ENCODE measurements at places on chromosomes 6 and 20.

GRCh38 chr6:52566853-52567279 is 10.0 kb downstream of the TRAM2 start:
- DNase-seq = no peak

GRCh38 chr20:23624324-23624691 is 13.4 kb downstream of the CST3 start:
- DNase-seq = no peak

GRCh38 chr20:57308451-57309271 is 20.9 kb upstream of the SPO11 start:
- no peak for DNase-seq

DNA sequence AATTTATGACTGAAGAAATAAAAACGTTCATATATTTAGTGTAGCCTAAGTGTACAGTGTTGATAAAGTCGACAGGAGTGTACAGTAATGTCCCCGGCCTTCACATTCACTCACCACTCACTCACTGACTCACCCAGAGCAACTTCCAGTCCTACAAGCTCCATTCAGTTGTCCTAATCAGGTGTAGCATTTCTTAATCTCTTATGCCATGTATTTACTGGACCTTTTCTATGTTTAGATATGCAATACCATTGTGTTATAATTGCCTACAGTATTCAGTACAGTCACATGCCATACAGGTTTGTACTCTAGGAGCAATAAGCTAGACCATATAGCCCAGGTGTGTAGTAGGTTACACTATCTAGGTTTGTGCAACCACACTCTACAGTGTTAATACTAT is 610.2 kb upstream of the NOX3 start:
- no peak for DNase-seq

- DNase-seq = no peak
Observed at GRCh38 chr20:19885939-19886660, 128.0 kb downstream of the RIN2 start.

GRCh38 chr20:63740070-63740626 is 572 bp downstream of the SLC2A4RG start:
- DNase-seq = no peak

DNA sequence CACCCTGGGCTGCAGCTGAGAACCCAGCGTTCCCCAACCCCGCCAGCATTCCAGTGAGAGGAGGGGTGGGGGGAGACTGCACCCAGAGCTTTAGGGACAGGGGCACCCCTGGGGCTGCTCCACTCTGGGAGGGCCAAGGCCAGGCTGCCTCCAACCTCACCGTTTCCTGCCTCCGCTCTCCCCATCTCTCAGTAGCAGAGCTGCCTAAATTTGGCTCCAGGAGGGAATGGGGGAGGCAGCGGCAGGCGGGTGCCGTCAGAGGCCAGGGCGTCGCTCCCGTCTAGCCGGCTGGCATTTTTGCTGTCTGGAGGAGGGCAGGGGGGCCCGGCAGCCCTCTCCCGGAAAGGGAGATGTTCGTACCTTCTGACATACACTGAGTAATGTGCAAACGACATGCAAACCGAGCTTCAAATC is 46.6 kb downstream of the NOL4L start:
- DNase-seq = no peak

GRCh38 chr6:30554962-30555815 is 1.1 kb downstream of the GNL1 start:
- no peak for DNase-seq

GRCh38 chr6:145003145-145003544 is 718.0 kb downstream of the UTRN start:
- DNase-seq = no peak

- DNase-seq = peak; percentile 61
Observed at GRCh38 chr20:63183422-63184146, 32.3 kb downstream of the YTHDF1 start.

GRCh38 chr6:17167327-17167979 is 65.6 kb downstream of the STMND1 start:
- DNase-seq = no peak

DNA sequence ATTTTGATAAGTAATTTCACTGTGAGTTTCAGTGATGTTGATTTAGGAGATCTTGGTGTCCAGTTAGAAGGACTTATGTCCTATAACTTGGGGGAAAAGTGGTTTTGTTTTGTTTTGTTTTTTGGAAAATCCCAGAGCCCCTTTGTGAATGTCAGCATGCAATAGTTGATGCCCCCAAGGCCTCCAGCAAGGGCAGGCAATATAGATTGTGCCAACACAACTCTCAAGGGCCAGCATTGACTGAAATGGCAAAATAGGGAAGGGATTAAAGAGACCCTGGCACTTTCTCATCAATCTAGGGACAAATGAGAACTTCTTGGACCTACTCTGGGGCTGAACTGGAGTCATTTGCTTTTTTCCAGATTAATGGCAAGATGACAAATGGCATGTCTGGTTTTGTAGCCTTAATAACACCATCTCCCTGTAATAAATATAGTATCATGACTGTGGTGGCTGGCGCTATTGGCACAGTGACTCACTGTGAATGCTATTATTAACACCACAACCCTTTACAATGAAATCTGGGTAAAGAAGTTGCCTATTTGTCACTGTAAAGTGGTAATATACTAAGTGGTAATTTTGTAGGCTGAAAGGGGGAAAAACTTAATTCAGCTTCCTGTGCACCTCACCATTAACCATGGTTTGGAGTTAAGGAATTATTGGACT is 51.8 kb downstream of the ABRACL start:
- no peak for DNase-seq

- DNase-seq = no peak
Observed at GRCh38 chr6:159871906-159872305, 18.9 kb upstream of the MAS1 start.

- DNase-seq = no peak
Observed at GRCh38 chr6:159279790-159280277, 110.6 kb downstream of the FNDC1 start.

- no peak for DNase-seq
Observed at GRCh38 chr20:50269091-50270033, 78.7 kb downstream of the CEBPB start.

DNA sequence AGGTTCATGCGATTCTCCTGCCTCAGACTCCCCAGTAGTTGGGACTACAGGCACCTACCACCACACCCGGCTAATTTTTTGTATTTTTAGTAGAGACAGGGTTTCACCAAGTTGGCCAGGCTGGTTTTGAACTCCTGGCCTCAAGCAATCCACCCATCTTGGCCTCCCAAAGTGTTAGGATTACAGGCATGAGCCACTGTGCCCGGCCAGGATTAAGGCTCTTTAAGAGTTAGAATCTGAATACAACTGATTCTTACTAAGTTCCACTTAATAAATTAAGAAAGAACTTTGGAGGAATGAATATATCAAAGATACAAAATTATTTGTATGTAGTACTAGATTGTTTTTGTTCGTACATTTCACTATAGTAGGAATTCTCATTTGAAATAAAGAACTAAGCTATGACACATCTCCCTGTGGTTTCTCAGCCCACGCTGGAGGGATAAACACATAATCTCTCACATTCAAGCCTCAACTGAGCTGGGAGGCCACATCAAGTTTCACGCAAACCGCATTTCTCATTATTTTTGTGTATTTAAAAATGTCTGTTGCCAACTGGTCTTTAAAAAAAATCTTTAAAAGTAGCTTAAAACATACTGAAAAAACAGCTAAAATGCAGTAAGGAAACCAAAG is 34.2 kb downstream of the DTNBP1 start:
- DNase-seq = peak; percentile 47

- DNase-seq = no peak
Observed at GRCh38 chr6:44662461-44663121, 275.1 kb downstream of the CDC5L start.

- no peak for DNase-seq
Observed at GRCh38 chr6:146337376-146337775, 206.3 kb upstream of the RAB32 start.

DNA sequence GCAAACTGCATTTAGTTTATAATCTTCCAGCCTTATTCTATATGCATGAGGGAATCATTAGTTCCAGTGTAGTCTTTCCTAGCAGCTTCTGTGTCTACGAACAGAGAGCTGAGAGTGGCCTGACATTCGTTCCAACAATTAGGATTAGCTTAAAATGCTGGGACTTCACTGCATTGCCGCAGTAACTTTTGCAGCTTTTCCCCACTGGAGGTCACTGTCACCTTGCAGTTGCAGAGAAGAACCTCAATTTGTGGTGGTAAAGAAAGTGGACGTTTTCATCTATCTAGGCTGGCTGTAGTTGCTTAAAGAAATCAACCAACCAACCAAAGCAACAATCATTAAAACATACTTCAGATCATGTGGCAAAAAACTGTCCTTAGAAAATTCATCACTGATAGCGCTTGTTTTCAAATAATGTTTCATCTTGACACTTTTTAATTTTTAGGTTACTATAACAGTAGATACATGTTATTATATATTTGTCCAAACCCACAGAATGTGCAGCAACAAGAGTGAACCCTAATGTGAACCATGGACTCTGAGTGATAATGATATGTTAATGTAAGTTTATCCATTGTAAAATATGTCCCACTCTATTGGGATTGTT is 12.2 kb downstream of the MYLK4 start:
- DNase-seq = peak; percentile 22

- no peak for DNase-seq
Observed at GRCh38 chr6:33960345-33961313, 156.8 kb upstream of the MLN start.

DNA sequence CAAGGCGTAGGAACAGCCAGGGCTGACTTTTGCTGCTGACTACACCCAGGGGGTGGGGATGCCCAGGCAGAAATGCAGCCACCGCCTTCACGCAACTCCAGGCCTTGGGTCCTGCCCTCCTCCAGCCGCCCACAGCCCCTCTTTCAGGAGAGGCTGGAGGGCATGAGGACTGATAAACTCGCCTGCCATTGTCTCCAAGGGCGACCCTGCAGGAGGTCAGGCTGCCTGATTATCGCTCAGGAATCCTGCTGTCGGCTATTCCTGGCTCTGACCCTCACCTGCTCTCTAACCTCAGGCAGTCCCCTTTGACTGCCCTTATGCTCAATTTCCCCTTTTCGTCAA is 62.0 kb upstream of the HDDC2 start:
- no peak for DNase-seq

DNA sequence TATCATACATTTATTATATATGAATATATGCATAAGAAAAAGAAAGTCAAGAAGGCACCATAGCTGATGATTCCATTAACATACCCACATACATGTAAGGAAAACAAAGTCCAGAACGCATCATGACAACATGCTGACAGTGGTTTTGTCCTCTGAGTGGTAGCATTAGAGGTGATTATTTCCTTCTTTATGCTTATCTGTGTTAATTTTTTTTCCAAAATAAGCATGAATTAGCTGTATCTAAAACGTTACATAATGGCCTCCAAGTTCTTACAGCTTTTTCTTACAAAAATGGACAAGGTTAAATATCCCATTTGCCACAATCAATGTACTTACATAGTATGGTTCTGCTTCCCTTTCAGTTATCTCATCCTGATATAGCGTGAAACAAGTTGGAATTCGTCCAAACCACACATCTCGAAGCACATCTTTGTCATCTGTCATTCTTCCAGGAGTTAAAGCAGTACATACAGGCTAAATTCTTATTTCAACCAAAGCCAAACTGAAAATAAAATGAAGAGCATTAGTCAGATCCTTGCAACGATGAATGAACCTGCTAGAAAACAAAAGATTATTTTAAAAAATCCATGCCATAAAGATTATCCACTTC is 9.7 kb downstream of the ATG5 start:
- DNase-seq = no peak

- no peak for DNase-seq
Observed at GRCh38 chr6:10547809-10548208, 26.7 kb downstream of the GCNT2 start.

DNA sequence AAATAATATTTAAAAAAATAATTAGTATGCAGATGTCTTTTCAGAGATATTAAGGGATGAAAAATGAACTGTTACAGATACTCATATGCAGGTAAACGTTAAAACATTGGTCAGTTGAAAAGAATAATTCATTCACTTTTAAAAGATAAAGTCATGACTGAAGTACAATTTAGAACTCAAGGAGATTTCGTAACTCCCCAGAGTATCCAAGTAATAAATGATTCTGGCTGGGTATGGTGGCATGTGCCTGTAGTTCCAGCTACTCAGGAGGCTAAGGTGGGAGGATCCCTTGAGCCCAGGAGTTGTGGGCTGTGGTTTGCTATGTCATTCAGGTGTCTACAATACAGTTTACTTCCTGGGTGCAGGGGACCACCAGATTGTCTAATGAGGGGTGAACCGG is 122.3 kb upstream of the TMEM181 start:
- DNase-seq = no peak

DNA sequence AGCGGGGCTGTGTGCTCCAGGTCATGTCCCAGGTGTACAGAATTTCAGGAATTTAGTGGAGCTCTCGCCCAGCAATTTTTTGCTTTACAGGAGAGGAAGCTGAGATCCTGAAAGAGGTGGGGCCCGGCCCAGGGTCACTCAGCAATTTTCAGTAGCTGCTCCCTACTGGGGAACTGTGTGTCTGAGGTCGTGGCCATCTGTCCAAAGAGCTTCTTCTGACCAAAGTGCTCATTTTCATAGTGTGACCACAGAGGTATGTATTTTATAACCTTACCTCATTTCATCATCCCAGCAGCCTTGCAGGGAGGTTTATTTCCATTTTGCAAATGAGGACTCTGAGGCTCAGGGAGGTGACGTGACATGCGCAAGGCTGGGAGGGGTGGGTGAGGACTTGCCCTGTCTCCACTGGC is 46.3 kb downstream of the FAM209B start:
- no peak for DNase-seq

DNA sequence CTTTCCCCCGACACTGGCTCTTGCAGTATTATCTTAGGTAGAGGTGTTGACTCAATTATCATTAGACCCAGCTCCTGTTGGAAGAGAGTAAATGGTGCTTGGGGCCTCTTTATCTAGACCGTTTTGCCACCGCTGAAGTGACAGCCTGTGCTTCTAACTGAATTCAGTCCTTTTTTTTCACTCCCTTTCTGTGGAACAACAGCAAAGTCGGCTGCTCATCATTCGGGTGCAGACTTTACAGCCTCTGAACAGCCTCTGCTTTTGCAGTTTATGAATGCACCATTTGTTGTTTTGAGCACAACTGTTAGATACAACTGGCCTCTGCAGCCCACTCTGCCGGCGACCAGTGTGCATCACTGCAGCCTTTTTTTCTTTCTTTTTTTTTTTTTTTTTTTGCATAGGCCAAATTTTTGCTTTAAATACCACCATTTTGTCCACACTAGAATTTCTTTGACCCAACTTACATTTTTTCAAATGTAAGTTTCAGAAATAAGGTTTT is 35.8 kb downstream of the RREB1 start:
- no peak for DNase-seq

DNA sequence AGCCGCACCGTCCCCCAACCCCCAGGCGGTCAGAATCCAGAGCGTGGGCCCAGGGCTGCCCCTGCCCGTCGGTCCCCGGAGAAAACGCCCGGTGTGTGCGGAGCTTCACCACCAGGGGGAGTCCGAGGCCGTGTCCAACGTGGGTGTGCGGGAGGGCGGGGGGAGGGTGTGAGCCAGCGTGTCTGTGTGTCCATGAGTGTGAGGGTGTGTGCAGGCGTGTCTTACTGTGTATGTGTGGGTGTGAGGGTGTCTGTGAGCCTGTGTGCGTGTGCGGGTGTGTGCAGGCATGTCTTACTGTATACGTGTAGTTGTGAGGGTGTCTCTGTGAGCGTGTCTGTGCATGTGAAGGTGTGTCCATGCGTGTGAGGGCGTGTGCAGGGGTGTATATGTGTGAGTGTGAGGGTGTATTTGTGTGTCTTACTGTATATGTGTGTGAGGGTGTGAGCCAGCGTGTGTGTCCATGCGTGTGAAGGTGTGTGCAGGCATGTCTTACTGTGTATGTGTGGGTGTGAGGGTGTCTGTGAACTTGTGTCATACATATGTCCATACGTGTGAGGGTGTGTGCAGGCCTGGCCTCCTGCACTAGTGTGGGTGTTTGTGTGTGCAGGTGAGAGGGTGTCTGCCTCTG is 24.6 kb upstream of the GATA5 start:
- peak; percentile 87 for DNase-seq

GRCh38 chr20:17939622-17940223 is 28.9 kb downstream of the SNX5 start:
- no peak for DNase-seq

All from stimulated activated CD4-positive, alpha-beta T cell treated with anti-CD3 and anti-CD28 coated beads, Interleukin-12 subunit alpha, Interleukin-12 subunit beta, amount 100 ng/mL, for 48 hours (primary cell).